Suprapubic skin (tissue), 4 donors: ENCODE measurements at places on chromosomes 4 and X. TPM values are rescaled to one million over a fixed set of nuclear protein-coding genes. Genes with fewer than 3 reads are reported as not detected.

VCX gene
- not detected for total RNA-seq

HSFX3 gene
- total RNA-seq = not detected

SLC4A4 gene
- total RNA-seq = 0.34 TPM

TMPRSS11B gene
- total RNA-seq = not detected

CPLX1 gene
- not detected for total RNA-seq

SOX3 gene
- not detected for total RNA-seq

IBSP gene
- total RNA-seq = not detected

GAGE13 gene
- not detected for total RNA-seq

SLC39A8 gene
- 20.5 TPM for total RNA-seq

NXF2 gene
- total RNA-seq = not detected

TMEM31 gene
- total RNA-seq = not detected

RPL39 gene
- total RNA-seq = 4,612 TPM

PFKFB1 gene
- total RNA-seq = not detected

VSIG4 gene
- total RNA-seq = 20.4 TPM

HNRNPDL gene
- total RNA-seq = 101 TPM

ARMCX6 gene
- total RNA-seq = 11.5 TPM

CLGN gene
- total RNA-seq = 0.51 TPM

CDKL5 gene
- 8.2 TPM for total RNA-seq

CLDN2 gene
- 0.53 TPM for total RNA-seq

ACSL1 gene
- total RNA-seq = 316 TPM

TCEAL9 gene
- total RNA-seq = 25.3 TPM

SOD3 gene
- 55.8 TPM for total RNA-seq

TBC1D8B gene
- 2.1 TPM for total RNA-seq

MAGEA12 gene
- total RNA-seq = not detected

HEPH gene
- total RNA-seq = 8.2 TPM

TEX11 gene
- not detected for total RNA-seq

AFM gene
- total RNA-seq = not detected

FAM90A26 gene
- not detected for total RNA-seq

RAPGEF2 gene
- total RNA-seq = 31.3 TPM

FAM114A1 gene
- total RNA-seq = 49.8 TPM

GRIA2 gene
- 0.47 TPM for total RNA-seq

VAMP7 gene
- 21.9 TPM for total RNA-seq

TREX2 gene
- 19.3 TPM for total RNA-seq

ETNPPL gene
- not detected for total RNA-seq

AMBN gene
- total RNA-seq = not detected

TBX22 gene
- not detected for total RNA-seq

IL1RAPL1 gene
- total RNA-seq = not detected

ZNF732 gene
- 2.3 TPM for total RNA-seq

IL3RA gene
- 9.0 TPM for total RNA-seq

SMIM10L2A gene
- total RNA-seq = 1.7 TPM

GPC3 gene
- 7.9 TPM for total RNA-seq

PDLIM3 gene
- total RNA-seq = 13.9 TPM

PSAPL1 gene
- 16.4 TPM for total RNA-seq

GLOD5 gene
- not detected for total RNA-seq

SPCS3 gene
- 57.4 TPM for total RNA-seq

AADAT gene
- total RNA-seq = not detected

GLRA3 gene
- not detected for total RNA-seq

TRIM75 gene
- not detected for total RNA-seq

TMEM165 gene
- 95.1 TPM for total RNA-seq

USP9X gene
- 67.9 TPM for total RNA-seq

FAM47A gene
- total RNA-seq = not detected

DGAT2L6 gene
- total RNA-seq = 14.8 TPM

NDST4 gene
- total RNA-seq = not detected

SLBP gene
- 38.8 TPM for total RNA-seq

ERAS gene
- total RNA-seq = not detected

TLR2 gene
- total RNA-seq = 8.4 TPM
